M059J (cell line): ENCODE measurements at places on chromosomes 1 and 21.

GRCh38 chr1:68917456-68917855, 420.6 kb upstream of the DEPDC1 start:
- DNase-seq, result no peak

DNA sequence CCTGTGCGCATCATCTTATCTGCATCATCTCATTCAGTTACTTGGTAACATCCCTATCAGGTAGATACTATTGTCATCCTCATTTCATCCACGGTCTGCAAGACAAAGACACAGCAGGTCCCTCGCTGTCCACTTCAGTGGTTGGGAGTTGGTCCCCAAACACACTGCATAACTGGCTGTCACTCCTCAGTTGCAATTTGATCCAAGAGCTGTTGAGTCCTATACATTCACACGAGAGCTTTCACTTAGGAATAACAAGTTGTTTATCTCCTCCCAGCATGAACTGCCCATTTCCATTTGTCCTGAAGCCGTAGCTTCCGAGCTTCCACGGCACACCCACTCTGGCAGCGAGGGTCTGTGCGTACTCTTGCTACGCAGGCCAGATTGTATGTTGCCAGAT, 472.0 kb downstream of the CAMTA1 start:
- no peak for DNase-seq

DNA sequence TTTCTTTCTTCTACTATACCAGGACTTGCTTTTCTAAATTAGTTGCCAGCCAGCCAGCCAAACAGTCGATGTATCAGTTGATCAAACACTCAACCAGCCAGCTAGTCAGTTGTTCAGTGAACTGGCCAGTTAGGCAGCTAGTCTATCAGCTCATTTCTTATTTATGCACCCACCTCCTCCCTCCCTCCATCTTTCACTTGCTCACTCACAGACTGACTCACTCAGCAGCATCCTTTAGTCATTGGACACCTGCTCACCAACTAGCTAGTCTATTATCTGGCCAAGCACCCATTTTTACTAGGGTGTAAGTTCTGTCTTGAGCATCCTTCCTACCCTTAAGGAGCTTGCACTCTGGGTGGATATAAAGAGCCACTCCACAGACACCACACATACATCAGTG, 5.9 kb upstream of the SPRR4 start:
- no peak for DNase-seq

DNA sequence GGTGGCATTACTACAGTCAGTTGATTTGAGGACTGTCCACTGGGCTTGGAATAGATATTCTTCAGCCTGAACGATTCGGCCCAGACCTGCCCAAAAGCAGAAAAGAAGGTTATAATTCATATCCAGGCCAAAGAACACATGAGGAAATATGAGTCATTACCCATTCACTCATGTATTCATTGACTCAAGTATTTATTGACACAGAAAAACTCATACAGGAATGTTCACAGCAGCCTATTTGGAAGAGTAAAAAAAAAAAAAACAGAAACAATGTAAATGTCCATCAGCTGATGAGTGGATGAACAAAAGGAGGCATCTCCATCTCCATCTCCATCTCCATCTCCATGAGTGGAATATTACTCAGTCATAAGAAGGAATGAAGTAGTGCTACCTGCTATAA, 15.9 kb downstream of the ZMYND12 start:
- DNase-seq, result peak; percentile 68

DNA sequence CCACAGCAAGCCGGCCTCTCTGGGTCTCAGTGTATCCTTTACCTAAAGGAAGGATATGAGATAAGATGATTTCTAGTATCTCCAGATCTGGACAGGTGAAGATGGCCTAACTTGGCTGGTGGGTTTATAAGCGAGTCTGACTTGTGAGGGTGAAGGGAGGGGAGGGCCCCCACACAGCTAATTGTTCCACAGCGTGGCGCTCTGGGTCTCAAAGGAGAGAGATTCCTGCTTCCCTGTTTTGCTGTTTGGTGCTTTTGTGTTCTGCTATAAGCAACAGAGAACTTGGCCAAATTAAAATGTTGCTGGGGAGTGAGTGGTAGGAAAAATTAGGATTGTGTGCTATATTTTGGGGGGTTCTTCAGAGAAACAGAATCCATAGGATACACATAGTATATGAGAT, 28.9 kb upstream of the NLRP3 start:
- no peak for DNase-seq

- DNase-seq, result no peak
Observed at GRCh38 chr1:36367798-36368197, 17.9 kb downstream of the STK40 start.

GRCh38 chr1:46635205-46635604, 18.6 kb upstream of the MOB3C start:
- DNase-seq, result no peak

GRCh38 chr1:165289556-165289955, 67.0 kb downstream of the LMX1A start:
- DNase-seq, result no peak

DNA sequence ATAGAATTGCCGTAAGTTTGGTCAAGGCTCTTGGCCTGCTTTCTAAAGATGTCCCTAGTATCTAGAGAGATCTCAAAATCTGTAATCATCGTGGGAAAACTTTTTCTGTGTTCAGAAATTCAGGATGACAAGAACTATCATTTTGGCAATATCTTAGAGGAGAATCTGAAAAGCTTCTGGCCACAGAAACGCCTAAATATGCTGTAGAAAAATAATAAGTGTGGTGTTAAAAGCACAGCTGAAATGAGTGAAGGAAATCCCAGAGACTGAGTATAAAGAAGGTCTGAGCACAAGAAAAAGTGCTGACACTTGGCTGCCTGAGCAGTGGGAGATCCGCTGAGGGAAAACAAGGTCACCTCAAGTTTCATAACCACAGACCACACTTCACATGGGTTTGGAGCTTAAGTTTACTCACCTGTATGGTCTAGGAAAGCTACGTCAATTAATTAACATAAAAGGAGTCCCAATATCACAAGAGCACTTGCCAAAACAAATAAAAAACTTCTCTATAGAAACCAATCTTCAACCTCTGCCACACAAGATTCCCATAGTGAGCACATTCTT, 235.2 kb upstream of the IRF2BP2 start:
- peak; percentile 56 for DNase-seq

DNA sequence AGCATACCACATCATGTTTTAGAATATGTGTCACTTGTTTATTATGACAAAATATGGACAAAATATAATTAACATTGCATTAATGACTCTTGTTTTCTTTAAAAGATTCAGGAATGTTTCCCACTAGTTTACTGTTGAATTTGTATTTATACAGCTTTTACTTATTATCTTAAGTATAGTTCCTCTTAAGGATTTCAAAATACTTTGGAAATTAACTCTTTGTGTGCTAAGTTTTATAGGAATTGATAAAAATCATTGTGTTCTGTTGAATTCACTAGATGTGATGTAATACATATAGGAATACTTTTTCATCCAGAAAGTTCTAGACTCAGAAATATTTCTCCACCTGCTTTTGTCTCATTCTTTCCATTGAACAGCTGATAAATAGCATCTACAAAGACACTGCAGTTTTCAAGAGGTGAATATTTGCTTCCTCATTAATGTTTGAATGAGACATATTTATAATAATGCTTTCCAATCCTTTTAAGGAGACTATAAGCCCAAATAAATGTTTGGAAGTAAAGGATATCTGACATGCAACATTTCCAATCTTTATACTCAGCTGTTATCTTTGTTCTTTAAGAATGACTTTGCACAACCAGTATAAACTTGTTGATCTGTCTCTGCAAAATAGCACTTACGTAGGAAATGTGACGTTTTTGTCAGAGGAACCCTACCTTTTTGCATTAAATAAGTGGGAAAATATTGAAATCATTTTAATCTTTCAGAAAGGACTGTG, 38.4 kb upstream of the SAMSN1 start:
- DNase-seq, result no peak

- no peak for DNase-seq
Observed at GRCh38 chr1:171426645-171427044, 58.7 kb upstream of the PRRC2C start.

- DNase-seq, result peak; percentile 96
Observed at GRCh38 chr1:151909167-151910149, at the start of gene THEM4. TSS of gene THEM4 (minus strand) at chr1:151909511. CDS start at chr1:151909458, 53 bp downstream.

DNA sequence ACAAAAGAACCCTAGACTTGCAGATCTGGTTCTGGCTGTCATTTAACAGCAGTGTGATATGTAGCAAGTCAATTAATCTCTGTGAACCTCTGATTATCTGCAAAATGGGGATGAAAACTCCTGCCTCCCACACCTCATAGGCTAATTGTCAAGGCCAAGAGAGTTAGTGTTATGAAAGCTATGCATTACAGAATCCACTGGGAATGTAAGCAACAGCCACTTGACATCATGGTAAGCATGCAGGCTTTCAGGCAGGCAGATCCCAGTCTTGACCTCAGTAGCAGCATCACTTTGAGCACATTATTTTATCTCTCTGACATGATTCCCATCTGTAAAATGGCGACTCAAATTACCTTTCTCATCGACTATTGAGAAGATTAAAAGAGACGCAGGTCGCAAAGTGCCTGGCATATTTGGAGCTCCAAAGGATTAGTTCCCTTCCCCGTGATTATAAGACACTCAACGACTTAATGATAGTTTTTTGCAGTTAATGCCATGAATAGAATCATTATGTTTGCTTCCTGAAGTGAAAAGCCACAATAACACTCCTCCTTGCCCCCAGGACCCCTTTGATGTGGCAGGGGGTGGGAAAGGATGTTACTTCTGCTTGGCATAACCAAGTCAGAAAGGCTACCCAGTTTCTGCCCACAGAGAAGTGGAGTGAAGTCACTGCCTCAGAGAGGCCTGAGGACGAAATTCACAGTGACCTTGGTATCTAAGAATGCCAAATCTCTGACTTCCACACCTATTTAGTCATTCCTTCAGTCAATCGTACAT, 273.0 kb upstream of the NFIA start:
- no peak for DNase-seq

- no peak for DNase-seq
Observed at GRCh38 chr1:157359314-157360022, 192.8 kb downstream of the FCRL5 start.

DNA sequence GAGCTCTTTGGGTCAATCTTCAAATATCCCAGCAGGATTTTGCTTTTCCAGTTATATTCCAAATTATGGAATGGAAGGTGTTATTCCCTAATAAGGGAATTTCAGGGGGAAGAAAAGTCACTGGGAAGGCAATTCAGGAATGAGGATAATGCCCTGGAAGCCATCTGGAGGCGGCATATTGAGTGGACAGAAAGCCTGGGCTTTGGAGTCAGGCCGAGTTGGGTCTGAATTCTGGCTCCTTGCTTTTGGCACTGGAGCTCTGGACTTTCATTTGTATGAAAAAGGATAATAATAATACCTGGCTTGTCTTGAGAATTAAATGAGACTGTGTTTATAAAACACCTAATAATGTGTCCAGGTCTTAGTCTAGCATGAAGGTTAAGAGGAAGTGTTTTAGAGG, 16.5 kb downstream of the GREM2 start:
- no peak for DNase-seq

DNA sequence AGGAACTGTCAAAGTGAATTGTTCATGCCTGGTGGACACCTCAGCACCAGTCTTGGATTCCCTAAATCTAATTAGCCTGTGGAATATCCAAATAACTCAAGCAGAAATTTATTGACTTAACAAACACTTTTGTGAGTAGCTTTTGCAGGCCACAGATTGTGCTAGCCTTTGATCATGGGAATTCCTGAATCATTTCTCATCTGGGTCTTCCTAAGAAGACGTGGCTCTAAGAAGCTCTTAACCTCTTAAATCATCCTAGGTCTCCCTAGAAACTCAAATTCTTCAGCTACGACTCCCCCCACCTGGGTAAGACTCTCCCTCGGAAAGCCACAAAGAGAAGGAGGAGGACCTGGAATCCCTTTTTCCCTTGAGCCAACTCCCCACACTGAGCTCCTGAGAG, 53.8 kb upstream of the PSEN2 start:
- peak; percentile 96 for DNase-seq

GRCh38 chr1:89536555-89537341, 12.1 kb downstream of the LRRC8B start:
- no peak for DNase-seq

DNA sequence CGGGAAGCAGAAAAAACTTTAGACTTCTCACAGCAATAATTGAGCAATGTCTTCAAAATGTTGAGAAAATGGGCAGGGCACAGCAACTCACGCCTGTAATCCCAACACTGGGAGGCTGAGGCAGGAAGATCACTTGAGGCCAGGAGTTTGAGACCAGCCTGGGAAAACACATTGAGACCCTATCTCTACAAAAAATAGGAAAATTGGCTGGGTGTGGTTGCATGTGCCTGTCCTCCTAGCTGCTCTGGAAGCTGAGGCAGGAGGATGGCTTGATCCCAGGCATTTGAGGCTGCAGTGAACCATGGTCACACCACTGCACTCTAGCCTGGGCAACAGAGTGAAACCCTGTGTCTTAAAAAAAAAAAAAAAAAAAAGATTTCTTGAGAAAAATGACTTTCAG, 7.8 kb upstream of the ZFP69 start:
- no peak for DNase-seq

DNA sequence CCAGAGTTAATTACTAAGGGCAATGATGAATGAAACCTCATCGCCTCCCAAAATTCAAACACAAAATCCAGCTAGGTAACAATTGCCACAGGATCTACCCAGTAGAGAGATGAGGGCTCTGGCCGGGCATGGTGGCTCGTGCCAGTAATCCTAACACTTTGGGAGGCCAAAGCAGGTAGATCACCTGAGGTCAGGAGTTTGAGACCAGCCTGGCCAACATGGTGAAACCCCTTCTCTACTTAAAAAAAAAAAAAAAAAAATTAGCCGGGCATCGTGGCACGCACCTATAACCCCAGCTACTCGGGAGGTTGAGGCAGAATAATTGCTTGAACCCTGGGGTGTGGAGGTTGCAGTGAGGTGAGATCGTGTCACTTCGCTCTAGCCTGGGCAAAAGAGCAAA, 15.8 kb downstream of the CD2 start:
- no peak for DNase-seq

GRCh38 chr1:80989455-80989854, 811.3 kb upstream of the ADGRL2 start:
- DNase-seq, result no peak

DNA sequence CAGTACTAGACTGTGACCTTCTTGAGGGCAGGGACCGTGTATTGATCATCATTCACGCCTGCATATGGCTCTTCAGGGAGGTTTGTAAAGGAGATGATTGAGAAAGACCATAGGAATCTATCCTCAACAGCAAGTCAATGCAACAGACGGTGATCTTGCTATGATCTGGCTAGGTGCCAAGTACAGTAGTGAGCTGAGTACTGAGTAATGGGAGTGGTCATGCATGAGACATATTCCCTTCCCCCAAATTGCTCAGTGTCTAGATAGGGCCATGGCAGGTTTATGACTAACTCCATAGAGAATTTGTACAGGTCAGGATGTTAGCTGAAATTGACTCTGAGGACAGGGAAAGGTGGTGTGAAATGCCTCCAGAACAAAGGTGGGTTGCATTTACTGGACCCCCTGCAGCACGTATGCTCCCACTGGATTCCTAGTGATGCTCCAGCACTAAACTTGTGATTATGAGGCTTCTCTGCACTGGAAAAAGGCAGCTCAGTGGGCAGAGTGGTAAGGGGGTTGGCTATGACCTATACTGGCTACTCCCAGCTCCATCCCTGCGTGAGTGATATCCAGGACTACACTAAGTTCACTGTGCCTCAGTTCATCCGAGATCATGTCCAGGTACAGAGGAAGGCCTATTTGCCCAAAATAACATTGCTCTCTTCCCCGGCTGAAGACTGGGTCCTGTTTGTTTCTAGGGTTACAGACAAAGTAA, 37.2 kb downstream of the KCNJ6 start:
- DNase-seq, result peak; percentile 97

- DNase-seq, result no peak
Observed at GRCh38 chr1:216183454-216183853, 239.8 kb downstream of the USH2A start.

GRCh38 chr1:7101187-7101586, 315.9 kb downstream of the CAMTA1 start:
- peak; percentile 42 for DNase-seq

GRCh38 chr21:42448686-42449085, 45.0 kb downstream of the UBASH3A start:
- DNase-seq, result no peak
